ENCODE measurements at places on chromosomes 7 and 10. TPM values are rescaled to one million over a fixed set of nuclear protein-coding genes. Genes with fewer than 3 reads are reported as not detected.

SPDYE2B gene
- total RNA-seq = not detected

AZGP1 gene
- 0.75 TPM for total RNA-seq

NEBL gene
- 3.2 TPM for total RNA-seq

MYL7 gene
- 13.0 TPM for total RNA-seq

NPY gene
- 13.6 TPM for total RNA-seq

DNA sequence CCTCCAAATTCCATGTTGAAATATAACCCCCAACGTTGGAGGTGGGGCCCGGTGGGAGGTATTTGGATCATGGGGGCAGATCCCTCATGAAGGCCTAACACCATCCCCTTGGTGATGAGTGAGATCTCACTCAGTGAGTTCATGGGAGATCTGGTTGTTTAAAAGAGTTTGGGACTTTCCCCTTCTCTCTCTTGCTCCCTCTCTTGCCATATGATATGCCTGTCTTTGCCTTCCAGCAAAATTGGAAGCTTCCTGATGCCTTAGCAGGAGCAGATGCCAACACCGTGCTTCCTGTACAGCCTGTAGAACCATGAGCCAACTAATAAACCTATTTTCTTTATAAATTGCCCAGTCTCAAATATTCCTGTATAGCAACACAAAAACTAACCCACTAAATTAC lies 55.7 kb upstream of the CDK1 start:
- no peak for DNase-seq
- no peak overlapping the region for H3K27ac ChIP-seq
- H3K27me3 ChIP-seq = peaks cover 3% of the 10 kb centered on the region
- H3K36me3 ChIP-seq = no peaks in the 10 kb centered on the region
- H3K4me1 ChIP-seq = no peaks in the 10 kb centered on the region

GRCh38 chr7:32155712-32156111 lies 85.5 kb upstream of the PDE1C start:
- no peaks in the 10 kb centered on the region for H3K27me3 ChIP-seq
- H3K4me1 ChIP-seq = peaks cover 4% of the 10 kb centered on the region
- no peaks in the 10 kb centered on the region for H3K36me3 ChIP-seq
- no peak for DNase-seq

- H3K27me3 ChIP-seq = no peaks in the 10 kb centered on the region
- DNase-seq = no peak
- H3K36me3 ChIP-seq = no peaks in the 10 kb centered on the region
Measured at GRCh38 chr10:29878492-29878891, 180.9 kb downstream of the JCAD start.

GRCh38 chr7:34758111-34758601 lies 100.1 kb downstream of the NPSR1 start:
- H3K27me3 ChIP-seq = no peaks in the 10 kb centered on the region
- H3K36me3 ChIP-seq = no peaks in the 10 kb centered on the region
- no peak overlapping the region for H3K4me3 ChIP-seq
- DNase-seq = no peak
- no peak overlapping the region for H3K27ac ChIP-seq

DNA sequence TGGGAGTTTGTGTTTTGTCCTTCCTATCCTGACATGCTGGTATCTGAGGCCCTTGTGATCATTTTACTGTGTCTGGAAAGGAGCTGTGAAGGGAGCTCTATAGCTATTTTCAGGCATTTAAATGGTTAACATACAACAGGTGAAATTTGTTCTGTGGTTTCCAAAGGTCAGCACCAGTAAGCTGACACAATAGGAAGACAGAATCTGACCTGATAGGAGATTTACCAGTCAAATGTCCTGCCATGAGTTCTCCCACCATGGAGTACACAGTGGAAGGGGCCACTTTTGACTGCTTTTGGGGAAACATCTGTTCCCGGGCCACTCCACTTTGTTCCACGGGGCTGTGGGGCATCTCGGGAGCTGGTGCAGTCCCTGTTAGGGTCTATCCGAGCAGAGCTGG lies 17.6 kb downstream of the FKBP6 start:
- no peak overlapping the region for H3K4me3 ChIP-seq
- H3K4me1 ChIP-seq = peaks cover 28% of the 10 kb centered on the region
- no peaks in the 10 kb centered on the region for H3K36me3 ChIP-seq
- no peaks in the 10 kb centered on the region for H3K27me3 ChIP-seq
- no peak for DNase-seq

- no peak overlapping the region for H3K27ac ChIP-seq
- no peak for DNase-seq
- H3K4me3 ChIP-seq = no peak overlapping the region
Measured at GRCh38 chr7:131564640-131565039, 8.2 kb upstream of the PODXL start.

GRCh38 chr10:64518456-64518855 lies 997.3 kb downstream of the REEP3 start:
- H3K4me1 ChIP-seq = no peaks in the 10 kb centered on the region
- no peaks in the 10 kb centered on the region for H3K27me3 ChIP-seq
- DNase-seq = no peak
- H3K36me3 ChIP-seq = no peaks in the 10 kb centered on the region
- no peak overlapping the region for H3K27ac ChIP-seq
